ENCODE measurements at places on chromosomes 2 and 18.
A peak's percentile ranks its signal among the peaks of the same experiment; 100 is the strongest.

- DNase-seq = no peak
Observed at GRCh38 chr2:64784168-64785061, 130.7 kb upstream of the SERTAD2 start.

GRCh38 chr2:212815453-212815852, 276.9 kb upstream of the ERBB4 start:
- no peak for DNase-seq

- no peak for DNase-seq
Observed at GRCh38 chr2:181884601-181885000, 6.9 kb upstream of the ITPRID2 start.

DNA sequence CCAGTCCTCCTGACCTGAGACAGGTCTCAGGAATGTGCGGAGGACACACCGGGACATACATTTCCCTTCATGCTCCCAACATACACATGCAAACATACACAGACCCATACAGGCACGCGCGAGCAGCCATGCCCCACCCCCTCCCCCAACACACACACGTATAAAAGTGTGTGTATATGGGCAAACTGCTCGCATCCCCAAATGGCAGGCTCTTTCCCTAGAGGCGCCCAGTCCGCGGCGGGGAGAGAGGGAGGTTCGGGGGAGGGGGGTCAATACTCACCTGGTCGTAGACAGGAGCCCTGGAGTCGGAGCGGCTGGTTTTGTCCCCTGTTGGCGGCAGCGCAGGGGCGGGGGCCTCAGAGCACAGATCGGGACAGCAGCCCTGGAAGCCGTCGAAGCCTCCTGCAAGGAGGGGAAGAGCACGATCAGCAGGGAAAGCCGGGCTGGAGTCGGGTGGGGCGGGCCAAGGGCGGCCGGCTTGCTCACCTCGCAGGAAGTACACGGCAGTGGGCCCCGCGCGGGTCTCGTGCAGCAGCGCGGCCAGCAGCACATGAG, 682 bp downstream of the DUSP2 start:
- DNase-seq = no peak

- DNase-seq = peak; percentile 36
Observed at GRCh38 chr2:19709553-19709952, 192.2 kb downstream of the TTC32 start.

DNA sequence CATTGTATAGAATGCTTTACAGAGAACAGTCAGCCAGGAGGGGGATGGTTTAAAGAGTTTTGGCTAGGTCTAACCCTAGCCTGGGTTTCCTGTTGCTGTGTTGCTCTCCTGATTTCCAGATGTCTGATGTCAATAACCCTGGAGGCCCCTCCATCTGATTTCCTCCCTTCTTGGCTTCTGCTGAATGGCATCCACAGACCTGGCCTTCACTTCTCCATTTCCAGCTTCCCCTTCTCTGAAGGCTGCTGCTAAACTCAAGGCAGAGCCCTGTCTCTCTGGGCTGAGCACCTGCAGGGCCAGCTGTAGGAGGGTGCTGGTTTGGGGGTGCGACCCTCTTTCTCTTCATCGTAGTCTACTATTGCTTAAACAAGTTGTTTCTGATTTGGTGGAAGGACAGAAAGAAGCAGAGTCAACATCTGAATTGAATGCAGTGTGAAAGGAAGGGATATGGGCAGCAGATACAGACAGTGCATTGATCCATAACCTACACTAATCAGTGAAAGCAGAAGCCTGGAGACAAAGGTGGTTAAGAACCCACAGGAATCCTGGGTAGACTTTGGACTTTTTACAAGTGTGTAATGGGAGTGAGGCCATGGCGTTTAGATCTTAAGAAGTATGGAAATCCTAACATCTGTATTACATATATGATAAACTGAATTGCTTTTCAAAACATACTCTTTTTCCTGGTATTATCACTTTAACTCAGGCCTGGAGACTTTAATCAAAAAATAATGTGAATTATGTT, 153.6 kb downstream of the HRH4 start:
- no peak for DNase-seq

DNA sequence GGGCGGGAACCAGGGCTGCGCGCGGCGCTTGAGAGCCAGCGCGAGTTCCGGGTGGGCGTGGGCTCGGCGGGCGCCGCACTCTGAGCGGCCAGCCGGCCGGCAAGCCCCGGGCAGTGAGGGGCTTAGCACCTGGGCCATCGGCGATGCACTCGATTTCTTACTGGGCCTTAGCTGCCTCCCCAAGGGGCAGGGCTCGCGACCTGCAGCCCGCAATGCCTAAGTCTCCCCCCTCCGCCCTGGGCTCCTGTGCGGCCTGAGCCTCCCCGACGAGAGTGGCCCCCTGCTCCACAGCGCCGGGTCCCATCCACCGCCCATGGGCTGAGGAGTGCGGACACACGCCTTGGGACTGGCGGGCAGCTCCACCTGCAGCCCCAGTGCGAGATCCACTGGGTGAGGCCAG, 36.5 kb upstream of the MAP2 start:
- no peak for DNase-seq

- no peak for DNase-seq
Observed at GRCh38 chr2:56348392-56349210, 164.8 kb downstream of the CCDC85A start.

DNA sequence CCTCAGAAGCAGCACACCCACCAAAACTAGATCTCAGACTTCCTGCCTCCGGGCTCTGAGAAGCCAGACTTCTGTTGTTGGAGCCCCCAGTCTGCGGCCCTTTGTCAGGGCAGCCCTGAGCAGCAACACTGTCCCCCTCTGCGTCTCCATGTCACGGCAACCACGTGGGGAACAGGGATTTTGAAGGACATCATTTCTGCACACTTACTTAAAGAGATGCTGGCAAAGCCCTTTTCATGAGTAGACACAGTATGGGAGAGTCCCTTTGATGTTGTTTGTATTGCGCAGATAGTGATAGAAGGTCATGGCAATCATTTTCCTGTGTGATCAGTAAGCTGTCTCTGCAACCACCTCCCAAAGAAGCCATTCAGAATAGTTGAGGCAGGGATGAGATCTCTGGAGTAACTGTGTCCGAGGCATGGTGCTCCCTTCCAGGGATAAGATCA, 69.1 kb upstream of the ID2 start:
- DNase-seq = no peak

- no peak for DNase-seq
Observed at GRCh38 chr2:236022128-236022527, 146.1 kb downstream of the GBX2 start.

DNA sequence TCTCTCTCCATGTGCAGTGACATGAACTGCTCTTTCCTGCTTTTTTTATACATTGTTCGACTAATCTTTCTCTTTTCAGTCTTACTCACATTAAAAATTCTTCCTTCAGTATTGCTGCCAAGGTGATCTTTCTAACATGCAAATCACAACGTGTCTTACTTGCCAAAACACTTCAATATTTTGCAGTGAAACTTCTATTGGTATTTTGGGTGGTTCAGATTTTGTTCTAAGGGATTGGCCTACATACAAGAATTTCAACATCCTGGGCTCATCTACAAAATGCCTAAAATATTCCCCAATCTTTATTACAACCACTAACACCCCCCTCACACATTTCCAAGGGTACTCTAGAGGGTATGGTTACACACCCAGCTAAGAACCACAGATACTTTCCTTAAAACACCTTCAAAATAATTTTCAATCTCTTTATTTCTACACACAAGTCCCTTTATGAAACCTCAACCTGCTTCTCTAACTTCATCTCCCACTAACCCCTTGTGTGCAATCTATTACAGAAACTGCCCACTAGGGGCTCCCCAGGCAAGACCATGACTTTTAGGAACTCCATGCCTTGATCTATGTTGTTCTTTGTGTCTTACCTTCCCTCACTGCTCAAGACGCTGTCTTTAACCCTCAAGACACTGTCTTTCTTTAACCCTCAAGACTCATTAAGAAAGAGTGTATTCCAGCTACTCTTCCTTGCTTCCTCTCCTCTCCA, 50.9 kb downstream of the COL3A1 start:
- DNase-seq = no peak

DNA sequence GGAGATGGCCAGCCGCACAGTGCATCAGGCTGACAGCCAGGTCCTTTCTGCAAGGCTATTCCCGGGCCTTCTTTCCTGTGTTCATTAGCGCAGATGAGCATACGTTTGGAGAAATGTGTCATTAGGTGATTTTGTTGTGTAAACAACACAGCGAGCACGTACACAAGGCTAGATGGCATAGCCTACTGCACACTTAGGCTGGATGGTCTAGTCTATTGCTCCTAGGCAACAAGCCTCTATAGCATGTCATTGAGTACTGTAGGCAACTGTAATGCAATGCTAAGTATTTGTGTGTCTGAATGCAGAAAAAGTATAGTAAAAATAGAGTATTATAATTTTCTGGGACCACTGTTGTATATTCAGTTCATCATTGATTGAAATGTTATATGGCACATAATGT, 50.9 kb upstream of the PHLPP1 start:
- no peak for DNase-seq

DNA sequence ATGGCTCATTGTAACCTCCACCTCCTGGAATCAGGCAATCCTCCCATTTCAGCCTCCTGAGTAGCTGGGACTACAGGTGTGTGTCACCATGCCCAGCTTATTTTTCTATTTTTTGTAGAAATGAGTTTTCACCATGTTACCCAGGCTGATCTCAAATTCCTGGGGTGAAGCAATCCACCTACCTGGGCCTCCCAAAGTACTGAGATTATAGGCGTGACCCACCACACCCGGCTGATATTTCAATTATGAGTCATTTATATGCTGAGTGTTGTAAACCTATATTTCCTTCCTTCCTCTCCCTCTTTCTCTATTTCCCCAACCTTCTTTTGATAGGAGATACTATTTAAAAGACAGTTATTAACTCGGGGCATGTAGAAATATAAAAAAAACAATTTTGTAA, 469.6 kb upstream of the ID2 start:
- DNase-seq = no peak

DNA sequence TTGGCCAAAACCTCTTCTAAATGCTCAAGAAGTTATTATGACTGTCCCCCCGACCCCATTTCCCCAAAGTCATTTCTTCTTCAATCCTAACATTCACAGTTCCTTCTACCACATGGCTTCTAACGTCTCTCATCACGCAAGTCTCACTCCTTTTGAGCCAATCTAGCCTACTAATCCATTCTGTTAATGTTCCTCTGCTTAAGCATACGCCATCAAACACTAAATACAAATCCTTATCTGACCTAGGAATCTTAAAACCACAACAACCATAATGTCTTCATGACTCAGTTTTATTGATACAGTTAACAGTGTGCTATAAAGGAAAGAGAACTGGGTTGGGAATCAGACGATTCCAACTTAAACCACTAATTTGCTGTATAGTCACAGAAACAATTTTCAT, 23.9 kb downstream of the HNRNPLL start:
- no peak for DNase-seq

- no peak for DNase-seq
Observed at GRCh38 chr18:48418539-48419276, 9.5 kb upstream of the ZBTB7C start.

DNA sequence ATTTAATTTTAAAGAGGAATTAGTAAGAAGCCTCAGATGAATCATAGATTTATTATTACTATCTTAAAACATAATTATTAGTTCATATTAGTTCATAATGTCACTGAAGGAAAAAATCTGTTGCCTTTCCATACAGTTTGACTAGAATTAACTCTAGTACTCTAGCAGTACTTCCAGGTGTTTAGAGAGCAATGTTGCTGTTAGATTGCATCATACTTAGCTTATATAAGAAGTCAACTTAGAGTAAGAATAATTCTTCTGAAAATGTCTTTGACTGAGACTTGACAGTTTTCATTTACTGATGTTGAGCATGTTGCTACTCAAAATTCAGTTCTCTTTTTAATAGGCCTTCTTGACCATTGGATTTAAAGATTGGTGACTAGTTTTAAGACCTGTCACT, 4.7 kb downstream of the RAB3GAP1 start:
- DNase-seq = no peak

GRCh38 chr2:97688062-97688827, 18.7 kb downstream of the C2orf92 start:
- DNase-seq = no peak

DNA sequence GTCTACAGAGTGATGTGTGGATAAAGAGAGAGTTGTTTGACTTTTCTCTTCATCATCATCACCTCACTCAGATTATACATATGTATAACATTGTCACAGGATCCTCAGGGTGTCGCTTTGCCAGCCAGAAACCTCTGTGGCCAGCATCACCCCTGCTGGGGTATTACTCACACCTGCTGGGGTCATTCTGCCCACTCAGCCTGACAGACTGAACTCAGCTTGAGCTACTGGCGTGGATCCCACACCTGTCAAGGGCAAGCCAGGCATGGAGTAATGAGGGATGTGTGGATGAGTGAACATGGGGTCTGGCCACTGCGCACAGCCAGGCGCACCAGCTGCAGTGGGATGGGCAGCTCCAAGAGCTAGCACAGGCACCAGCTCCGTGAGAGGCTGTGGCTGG, 870.6 kb downstream of the CBLN2 start:
- no peak for DNase-seq

DNA sequence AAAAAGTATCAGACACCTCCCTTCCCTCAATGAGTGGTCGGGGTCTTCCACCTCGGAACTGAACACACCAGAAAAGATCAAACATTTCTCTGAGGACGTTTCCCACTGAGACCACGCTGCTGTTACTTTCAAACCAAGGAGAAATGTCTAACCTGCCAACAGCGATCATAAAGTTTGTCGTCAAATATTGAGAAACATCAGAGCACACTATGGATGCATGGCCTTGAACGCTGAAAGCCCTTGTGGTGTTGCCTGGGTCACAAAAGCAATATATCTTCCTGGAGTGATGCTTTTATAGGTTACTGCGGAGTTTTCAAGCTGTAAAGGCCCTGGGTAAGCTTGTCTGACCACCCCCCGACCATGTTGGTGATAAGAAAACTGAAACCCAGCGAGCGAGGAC, 70.2 kb upstream of the ID2 start:
- no peak for DNase-seq

DNA sequence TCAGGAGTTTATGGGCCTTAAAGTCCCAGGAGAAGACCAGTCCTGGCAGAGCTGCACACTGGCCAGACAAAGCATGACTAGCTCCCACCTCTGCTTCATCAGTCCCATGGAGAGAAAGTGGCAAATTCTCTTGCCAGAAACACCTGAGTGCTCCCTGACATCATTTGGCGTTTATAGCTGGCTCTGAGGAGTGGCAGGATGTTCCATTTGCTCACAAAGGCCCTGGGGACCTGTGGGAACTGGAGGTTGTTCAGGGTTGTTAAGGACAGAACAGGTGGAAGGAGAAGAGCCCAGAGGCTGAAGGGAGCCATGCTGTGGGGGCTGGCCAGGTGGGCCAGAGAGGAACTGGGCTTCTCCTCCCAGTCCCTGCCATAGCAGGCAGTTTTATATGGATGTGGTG, 56.1 kb downstream of the RPL37A start:
- DNase-seq = no peak

All from kidney capillary endothelial cell (primary cell).